ENCODE measurements at places on chromosomes 3 and 15. TPM values are rescaled to one million over a fixed set of nuclear protein-coding genes. Genes with fewer than 3 reads are reported as not detected.

- no peak for DNase-seq
Observed at GRCh38 chr3:4981665-4982494, 2.6 kb downstream of the BHLHE40 start.

DNA sequence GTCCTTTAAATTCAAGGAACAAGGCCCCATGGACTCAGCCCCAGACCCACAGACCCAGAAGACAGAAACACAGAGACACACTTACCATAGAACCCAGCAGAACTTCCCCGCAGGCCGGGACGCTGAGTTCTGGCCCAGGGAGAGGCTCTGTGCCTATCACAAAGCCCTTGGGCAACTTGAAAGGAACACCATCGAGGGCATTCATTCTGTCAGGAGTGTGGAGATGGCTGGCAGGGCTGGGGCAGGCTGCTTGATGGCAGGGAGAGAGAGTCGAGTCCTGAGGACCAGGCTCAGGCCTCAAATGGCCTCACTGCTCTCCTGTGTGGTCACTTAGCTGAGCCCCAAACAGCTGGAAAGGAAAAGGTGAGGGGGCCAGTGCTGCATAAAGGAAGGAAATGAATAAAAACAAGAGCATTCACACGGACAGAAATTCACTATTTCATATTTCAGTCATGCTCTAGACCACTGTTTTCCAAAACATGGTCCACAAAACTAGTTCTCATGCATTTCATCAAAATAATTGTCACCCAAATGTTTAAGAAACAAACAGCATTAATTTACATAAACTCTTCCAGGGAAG lies 8.9 kb downstream of the UBAP1L start:
- no peak for DNase-seq

GRCh38 chr3:171569571-171570132 lies 109.4 kb upstream of the TNIK start:
- DNase-seq = no peak

The AHSG gene
- not detected for polyA plus RNA-seq

The RABL3 gene
- polyA plus RNA-seq = 23.1 TPM

The ALS2CL gene
- polyA plus RNA-seq = 12.4 TPM

GRCh38 chr15:38517312-38517975 lies 47.2 kb downstream of the RASGRP1 start:
- no peak for DNase-seq

DNA sequence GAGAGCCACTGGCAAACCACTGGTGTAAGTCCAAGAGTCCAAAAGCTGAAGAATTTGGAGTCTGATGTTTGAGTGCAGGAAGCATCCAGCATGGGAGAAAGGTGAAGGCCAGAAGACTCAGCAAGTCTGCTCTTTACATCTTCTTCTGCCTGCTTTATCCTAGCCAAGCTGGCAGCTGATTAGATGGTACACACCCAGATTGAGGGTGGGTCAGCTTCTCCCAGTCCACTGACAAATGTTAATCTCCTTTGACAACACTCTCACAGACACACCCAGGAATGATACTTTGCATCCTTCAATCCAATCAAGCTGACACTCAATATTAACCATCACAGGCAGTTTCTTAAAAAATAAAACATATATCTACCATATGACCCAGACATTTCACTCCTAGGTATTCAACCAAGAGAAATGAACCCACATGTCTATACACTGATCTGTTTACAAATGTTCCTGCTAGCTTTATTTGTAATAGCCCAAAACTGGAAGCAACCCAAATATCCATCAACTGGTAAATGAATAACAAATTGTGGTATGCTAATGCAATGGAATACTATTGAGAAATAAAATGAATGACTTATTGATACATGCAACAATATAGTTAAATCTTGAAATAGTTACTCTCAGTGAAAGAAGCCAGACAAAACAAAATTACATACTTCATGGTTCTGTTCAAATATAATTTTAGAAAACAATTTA lies 373.8 kb downstream of the ZNF385D start:
- DNase-seq = no peak

All from heart left ventricle (tissue), 16 donors.